Stimulated activated CD4-positive, alpha-beta T cell treated with anti-CD3 and anti-CD28 coated beads, Interleukin-12 subunit alpha, Interleukin-12 subunit beta, amount 100 ng/mL, for 24 hours (primary cell): ENCODE measurements at places on chromosomes 12 and 14.

DNA sequence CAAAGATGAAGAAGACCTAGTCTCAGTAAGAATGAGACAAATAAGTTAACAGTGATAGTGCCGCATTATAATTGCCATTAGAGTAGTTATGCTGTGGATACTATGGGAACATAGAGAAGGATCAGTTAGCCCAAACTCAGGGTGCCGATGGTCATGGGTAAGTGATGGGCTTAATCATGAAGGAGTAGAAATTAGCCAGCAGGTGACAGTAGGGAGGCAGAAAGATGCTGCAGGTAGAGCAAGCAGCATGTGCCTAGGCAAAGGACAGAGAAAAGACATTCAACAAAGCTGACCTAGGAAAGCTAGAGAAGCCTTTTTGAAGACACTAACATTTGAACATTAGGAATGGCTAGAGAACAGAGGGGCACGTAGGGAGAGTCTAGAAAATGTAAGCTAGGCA is 30.6 kb upstream of the PTPRQ start:
- DNase-seq, result no peak

DNA sequence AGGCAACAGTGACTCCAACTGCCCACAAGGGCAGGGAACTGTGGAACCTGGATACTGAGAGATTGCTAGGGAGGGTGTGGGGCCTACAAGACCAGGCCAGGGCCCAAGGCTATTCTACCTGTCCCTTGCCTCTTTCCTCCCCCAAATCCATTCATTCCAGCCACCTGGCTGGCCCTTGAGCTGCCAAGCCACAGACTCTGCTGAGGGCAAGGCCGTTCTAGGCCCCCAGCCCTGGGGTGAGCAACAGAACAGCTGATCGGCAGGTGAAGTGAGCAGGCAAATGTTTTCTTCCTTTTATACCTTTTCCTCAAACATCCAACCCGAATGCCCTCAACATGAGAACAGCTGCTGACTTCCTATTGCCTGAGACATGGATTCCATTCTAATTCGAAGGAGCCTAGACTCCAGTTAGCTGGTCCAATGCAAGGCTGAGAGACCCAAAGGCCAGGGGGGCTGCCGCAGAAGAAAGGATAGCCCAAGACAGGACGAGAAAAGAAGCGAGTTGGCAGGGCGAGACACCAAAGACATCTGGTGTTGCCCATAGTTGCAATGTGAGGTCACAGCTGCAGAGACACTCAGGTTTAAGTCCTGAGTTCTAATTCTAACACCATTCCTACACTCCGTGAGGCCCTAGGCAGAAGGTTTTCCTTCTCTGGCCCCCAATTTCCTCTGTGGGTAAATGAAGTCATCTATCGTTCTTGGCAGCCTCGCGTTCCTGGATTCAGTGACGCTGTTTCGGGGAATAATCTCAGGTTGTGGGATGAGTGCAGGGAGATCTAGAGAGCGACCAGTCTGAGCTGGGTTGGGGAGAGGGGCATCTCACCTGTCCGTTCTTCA is 1.7 kb downstream of the C1QL4 start:
- no peak for DNase-seq

DNA sequence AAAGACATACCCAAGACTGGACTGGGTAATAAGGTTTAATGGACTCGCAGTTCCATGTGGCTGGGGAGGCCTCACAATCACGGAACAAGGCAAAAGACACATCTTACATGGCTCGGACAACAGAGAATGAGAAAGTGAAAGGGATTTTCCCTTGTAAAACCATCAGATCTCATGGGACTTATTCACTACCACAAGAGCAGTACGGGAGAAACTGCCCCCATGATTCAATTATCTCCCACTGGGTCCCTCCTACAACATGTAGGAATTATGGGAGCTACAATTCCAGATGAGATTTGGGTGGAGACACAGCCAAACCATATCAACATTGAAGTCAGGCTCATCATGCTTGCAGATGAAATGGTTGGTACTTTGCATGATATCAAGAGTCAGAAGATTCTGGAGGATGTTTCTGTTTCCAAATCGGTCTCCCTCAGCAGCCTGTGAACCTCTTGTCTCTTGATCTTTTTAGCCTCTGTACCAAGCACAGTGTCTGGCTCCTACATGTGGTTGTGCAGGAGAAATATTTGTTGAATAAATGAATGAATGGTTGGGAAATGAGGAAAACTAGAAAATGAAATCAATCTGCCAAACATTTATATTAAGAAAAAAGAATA is 98.6 kb downstream of the VRK1 start:
- no peak for DNase-seq

DNA sequence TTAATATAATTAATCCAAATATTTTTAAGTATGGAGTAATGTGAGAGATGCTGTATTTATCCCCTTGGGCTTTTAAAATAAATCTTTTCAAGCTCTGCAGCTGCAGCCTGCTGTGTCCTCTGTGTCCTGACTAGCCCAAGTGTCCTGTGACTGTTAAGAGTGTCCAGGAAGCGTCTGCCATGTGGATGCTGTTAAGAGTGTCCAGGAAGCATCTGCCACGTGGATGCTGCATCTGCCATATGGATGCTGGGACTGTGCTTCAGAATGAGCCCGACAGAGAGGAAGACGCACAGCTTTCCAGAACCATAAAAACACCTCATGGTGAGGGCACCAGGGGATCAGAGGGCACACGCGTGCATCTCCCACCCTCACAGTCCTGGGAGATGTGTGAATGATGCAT is 307.2 kb downstream of the ADGRD1 start:
- no peak for DNase-seq

GRCh38 chr14:54622192-54622958 is 55.4 kb downstream of the SAMD4A start:
- DNase-seq, result peak; percentile 20

DNA sequence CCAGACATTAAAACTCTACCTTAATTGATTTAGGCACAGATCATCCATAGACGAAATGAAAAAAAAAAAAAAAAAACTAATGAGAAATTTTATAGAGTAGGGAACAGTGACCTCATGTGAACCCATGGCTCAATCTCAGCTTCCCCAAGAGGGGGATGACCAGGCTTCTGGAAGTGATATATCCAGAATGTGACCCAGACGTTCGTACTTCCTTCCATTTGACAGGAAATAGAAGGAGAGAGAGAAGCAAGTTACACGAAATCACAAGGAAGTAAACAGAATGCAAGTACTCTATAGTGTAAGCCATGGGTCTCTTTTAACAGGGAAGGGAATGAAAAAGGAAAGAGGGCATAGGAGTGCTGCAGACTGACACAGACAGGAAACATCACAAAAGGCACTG is 10.1 kb downstream of the FOXN3 start:
- no peak for DNase-seq

GRCh38 chr12:109879351-109880042 is 844 bp downstream of the GLTP start:
- no peak for DNase-seq

GRCh38 chr12:120853188-120853587 is 51.0 kb downstream of the SPPL3 start:
- DNase-seq, result no peak

GRCh38 chr12:14514154-14514842 is 53.4 kb downstream of the PLBD1 start:
- no peak for DNase-seq
